ENCODE measurements at places on chromosomes 13 and 19.
A peak's percentile ranks its signal among the peaks of the same experiment; 100 is the strongest.

- DNase-seq = no peak
These were observed 97.2 kb downstream of the EPSTI1 start for GRCh38 chr13:42894765-42895243.

DNA sequence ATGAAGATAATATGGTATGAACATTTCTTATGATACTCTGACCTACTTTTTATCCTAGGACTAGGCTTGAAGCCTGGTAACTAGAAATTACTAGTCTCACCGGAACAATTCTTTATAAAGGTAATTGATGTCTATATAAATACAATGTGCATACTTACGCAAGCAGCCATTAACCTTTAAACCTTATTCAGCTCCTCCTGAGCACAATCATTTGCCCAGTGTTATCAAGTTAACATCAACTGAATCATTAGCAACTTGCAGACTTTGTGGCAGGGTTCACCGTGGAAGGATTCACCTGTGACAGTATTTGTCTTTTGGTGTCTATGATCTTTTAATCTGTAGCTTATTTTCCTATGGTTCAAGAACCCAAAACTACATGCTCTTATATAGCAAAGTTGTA, 508.6 kb upstream of the KLHL1 start:
- DNase-seq = no peak

DNA sequence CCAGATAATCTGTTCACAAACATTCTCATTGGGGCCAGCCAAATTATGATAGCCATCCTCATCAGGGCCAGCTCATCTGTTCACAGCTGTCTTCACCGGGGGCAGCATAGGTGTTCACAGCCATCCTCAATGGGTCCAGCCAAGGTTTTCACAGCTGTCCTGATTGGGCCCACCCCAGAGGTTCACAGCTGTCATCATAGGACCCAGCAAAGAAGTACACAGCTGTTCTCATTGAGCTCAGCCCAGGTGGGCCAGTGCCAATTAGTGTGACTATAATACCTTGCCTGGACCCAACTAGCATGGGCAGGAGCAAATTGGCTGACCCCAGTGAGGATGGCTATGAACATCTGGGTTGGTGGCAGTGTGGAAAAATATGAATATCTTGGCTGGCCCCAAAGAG, 1166.0 kb downstream of the UQCRFS1 start:
- DNase-seq = no peak

DNA sequence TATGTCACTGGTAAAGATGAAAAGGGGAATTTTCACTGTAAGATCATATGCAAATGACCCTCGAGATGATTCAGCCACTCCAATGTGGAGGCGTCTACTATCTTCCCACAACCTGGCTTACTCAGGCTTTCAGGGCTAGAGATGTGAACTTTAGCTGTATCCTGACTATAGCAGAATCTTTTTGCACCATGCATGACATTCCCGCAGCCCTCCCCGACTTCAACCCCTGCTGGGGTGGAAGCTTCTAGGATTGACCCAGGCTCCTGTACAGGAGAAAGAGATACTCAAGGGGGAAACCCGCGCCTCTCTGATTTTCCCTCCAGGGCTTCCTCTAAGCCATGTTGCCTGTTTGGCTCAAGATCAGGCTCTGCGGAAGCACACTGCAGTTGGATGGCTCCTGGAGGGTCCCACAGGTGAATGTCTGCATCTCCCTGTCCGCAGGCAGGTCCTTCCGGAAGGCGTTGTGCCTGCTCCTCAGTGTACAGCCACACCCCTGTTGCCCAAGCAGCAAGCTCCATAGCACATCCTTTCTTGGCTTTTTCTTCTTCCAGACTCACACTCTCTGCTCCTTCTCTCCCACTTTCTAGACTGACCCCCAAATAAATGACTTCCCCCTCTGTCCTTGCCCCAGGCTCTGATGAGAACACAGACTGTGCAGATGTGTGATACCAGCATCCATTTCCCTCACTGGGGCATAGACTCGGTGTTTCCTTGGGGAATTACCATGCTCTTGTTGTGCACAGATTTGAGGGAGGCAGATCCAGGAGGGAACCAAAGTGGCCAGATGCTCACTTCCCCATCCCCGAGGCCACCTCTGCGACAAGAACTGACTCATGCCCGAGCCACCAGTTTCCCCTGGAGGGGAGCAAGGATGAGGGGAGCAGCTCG, 29.1 kb upstream of the POP4 start:
- DNase-seq = no peak

DNA sequence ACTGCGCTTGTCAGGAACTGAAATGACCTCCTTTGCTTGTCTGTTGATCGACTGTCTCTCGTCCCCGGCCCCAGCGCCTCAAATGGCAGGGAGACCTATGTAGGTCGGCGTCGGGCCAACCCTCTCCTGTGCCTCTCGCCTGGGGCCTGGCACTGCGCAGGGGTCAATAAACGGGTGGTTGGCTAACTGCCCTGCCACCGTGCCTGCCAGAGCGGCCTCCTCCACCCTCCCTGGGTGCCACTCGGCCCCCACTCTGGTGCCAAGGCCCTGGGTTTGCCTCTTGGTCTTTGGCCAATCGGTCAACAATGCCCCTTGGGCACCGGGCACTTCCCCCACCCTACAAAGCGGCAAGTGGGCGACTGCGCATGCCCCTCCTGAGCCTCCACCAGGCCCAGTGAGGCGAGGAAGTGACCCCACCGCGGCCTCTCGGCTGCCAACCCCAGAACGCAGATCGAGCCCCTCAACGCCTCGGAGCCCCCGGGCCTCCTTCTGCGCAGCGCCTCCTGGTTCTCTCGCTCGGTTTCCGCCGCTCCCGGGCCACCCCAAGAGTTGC, 1.1 kb downstream of the KEAP1 start:
- peak; percentile 60 for DNase-seq

GRCh38 chr13:76213423-76213904, 577.3 kb downstream of the LMO7 start:
- no peak for DNase-seq

DNA sequence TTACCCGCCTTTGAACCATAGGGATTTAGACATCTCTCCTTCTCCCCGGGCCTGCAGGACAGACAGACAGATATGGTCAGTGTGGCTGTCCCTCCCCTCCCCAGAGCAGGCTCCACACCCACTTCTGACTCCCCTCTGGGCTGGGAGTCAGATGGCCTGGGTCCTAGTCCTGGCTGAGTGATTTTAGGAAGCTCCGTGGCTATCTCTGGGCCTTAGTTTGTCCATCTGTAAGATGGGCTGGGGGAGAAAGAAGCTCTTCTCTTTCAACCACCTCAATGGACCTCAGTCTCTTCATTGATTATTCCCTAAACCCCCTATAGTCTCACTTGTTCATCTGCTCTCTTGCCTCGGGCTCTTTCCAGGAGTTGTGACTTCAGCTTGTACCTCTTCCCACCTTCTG, 35.5 kb downstream of the UNC13A start:
- no peak for DNase-seq

GRCh38 chr19:48999481-49000325, 6.0 kb downstream of the RUVBL2 start:
- DNase-seq = peak; percentile 86

- no peak for DNase-seq
These were observed 71.6 kb upstream of the UBAC2 start for GRCh38 chr13:99129050-99129449.

DNA sequence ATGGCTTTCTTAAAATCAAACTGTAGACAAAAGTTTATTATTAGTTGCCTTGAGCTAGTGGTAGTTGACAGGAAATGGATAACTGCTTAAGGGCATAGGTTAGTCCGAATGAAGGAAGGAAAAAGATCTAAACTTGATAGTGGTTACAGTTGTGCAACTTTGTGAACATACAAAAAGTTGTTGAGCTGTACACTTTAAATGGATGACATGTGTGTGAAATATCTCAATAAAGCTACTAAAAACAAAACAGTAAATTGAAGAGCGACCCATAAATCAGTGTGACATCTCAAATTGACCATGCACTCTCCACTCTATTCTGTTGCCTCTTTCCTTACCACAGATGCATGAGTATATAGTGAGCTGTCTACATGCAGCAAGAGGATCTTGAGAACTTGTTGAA, 1757.8 kb downstream of the PCDH9 start:
- no peak for DNase-seq

DNA sequence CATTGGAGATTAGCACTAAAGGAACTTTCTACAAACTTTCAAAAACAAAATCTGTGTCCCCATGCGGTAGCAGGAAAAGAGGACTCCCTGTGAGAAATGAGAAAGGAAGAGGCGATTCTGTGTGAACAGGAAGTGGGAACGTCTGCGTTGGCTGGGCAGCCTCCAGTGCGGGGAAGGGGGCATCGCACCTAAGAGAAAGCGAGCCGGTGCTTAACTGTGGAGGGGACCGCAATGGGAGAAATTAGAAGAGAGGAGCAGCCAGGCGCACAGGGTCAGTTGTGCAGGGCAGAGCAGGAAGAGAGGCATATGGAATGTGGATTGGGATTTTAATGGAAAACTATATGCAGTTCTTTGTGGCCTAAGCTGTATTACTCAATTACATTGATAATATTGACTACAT, 77.4 kb upstream of the DOCK9 start:
- DNase-seq = peak; percentile 13

GRCh38 chr13:51832471-51833152, 12.4 kb downstream of the TMEM272 start:
- peak; percentile 36 for DNase-seq

DNA sequence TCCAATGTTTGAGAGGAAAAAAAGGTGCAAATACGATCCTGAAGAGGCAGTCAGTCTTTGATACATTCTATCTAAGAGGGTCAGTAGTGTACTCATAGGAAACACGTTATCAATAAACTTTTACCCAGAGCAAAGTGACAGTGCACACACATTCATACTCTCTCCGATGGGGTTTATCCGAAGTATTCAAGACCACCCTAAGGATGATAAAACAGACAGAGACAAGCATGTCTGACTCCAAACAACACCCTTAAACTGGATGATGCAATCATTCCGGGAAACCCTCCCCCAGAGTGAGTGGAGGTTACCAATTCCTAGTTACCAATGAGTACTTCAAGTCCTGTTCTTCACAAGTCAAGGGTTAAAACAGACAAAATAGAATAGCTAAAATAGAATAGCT, 79.1 kb downstream of the DNAJC3 start:
- no peak for DNase-seq

- DNase-seq = no peak
These were observed 7.6 kb downstream of the F7 start for GRCh38 chr13:113112893-113113845.

DNA sequence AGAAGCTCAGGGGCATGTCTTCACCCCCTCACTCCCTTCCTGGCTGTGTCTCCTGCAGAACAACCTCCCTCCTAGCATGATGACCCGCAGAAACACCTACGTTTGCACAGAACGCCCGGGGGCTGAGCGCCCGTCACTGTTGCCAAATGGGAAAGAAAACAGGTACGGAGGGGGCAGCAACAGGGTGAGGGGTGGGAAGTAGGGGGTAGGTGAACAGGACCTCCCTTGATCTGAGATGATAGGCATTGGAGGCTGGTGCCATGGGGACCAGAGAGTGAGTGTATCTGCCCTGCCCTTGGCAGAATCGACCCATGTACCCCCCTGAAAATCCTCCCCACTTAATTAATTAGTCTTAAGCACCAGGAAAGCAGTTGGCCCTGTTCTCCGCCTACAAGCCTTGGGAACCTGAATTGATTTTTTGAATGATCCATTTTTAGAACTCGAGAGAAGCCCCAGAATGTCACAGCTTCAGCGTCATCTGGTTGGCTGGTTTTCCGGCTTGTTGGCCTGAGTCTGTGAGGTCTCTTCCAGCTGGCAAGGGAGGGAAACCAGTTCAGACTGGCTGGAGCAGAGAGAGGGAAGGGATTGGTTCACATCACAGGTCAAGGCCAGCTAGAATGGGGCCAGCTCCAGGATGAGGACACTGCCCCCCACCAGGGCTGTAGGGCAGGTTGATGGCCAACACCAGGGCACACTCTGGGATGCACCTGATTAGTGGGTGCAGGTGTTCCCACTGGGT, 28.2 kb downstream of the CKM start:
- no peak for DNase-seq

- DNase-seq = peak; percentile 3
These were observed 8.5 kb upstream of the RASA3 start for GRCh38 chr13:114140906-114141250.

DNA sequence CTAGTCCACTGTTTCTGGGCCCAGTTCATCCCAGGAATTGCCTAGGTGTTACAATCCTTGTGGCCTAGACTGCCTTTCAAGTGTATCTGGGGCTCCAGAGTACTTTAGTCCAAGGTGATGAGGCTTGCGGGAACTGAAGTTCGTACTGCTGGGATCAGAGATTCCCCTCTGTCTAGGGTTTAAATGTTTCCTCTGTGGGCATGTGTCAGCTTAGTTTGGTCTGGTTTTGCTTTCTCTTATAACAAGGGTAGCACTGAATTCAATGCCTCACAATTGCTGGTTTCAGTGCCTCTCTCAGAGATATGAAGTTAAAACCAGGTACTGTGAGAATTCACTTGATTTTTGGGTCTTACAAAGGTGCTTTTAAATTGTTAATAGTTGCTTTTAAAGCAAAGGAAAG, 30.8 kb downstream of the RGCC start:
- DNase-seq = no peak

DNA sequence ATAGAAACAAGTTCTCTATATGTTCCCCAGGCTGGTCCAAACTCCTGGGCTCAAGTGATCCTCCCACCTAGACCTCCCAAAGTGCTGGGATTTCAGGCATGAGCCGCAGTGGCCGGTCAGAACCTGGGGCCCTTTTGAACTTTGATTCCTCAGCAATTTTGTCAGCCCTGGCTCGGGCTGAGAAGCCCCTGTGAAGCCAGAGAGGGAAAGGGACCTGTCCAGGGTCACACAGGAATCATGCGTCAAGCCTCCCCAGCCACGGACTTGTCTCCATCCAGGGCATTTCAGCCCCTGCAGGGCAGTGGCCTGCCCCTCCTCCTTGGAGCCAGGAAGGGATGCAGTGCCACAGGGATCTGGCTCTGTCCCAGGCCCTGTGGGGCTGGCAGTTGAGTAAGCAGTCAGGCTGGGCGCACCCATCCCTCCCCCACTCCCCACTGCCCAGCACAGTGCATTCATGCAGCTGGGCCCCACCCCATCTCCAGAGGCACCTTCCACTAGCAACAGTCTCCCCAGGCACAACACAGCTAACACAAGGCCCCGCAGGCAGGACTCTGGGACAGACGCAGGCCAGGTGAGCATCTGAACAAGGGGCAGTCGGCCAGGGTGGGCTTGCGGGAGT, at the start of gene CAPS:
Gene CAPS (plus strand): TSS at position 516 of the 619 bp plus-strand sequence. CDS start 153 bp downstream, outside the sequence.
- DNase-seq = no peak

- peak; percentile 70 for DNase-seq
These were observed 643.1 kb upstream of the ARGLU1 start for GRCh38 chr13:107211073-107211472.

- DNase-seq = peak; percentile 22
These were observed 311.2 kb downstream of the FOXO1 start for GRCh38 chr13:40355126-40355724.

- peak; percentile 91 for DNase-seq
These were observed 42.8 kb upstream of the NPAS1 start for GRCh38 chr19:46976845-46977320.

DNA sequence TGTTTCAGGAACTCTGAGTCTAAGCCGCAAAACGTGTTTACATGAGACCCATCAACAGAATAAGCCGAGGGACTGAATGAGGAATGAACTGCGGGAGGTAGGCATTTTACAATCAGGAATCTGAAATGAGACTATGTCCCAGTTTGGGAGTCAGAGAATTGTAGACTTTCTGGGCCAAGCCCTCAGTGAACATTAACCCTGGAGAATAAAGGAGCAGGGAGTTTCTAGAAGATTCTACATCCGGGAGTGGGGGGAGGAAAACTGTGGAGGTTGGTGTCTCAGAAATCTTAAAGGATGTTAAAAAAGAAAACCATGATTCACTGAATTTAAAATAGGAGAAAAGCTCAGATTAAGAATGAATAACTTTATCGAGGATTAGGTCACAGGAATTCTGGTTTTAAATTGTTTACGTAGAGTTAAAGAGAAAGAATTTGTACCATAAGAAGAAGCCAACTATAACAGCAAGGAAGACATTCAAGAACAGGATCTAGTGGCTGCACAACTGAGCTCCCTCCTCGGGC, 18.5 kb downstream of the RFX2 start:
- DNase-seq = no peak
